WERI-Rb-1 (cell line): ENCODE measurements at places on chromosomes 5 and 9.
A peak's percentile ranks its signal among the peaks of the same experiment; 100 is the strongest.

GRCh38 chr5:121725450-121725849 lies 126.2 kb upstream of the FTMT start:
- no peak for DNase-seq

- no peak for DNase-seq
These were observed 15.9 kb downstream of the MAN2A1 start for GRCh38 chr5:109705596-109705995.

GRCh38 chr9:107963246-107963645 lies 473.7 kb upstream of the KLF4 start:
- no peak for DNase-seq

- DNase-seq, result peak; percentile 65
These were observed 54.4 kb downstream of the CCDC192 start for GRCh38 chr5:127757576-127757975.

GRCh38 chr5:166856791-166857190 lies 1434.7 kb upstream of the WWC1 start:
- DNase-seq, result no peak

DNA sequence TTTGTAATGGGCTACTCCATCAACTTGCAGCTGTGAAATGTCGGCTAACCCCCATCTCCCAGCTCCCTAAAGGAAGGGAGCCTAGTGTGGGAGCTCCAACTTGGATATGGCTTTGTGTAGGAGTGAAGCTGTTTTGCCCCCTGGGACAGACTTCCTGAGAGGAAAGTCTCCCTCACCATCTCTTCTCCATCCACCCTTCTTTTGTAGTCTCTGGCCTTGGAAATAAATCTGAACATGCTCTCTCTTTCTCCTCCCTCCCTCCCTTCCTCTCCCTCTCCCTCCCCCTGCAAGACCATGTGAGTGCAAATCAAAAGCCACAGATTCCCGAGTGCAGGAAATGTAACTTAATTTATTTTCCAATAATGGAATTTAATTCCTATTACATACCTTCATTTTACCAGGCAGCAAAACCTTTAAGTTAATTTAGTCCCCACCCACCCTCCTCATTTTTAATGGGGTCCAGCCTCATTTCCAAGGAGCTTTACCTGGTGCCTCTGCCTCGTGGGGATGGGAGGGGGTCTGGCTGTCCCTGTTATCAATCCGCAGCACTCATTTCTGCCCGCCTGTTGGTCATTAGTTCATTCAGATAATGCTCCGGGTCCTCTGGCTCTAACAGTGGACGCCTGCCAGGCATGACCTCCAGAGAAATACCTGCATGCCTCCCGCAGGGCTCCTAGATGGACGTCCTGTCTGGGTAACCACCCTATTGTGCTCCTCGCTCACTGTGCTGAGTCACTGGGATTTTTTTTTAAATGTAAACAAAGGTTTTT lies 122.9 kb upstream of the TAF11L2 start:
- no peak for DNase-seq

- no peak for DNase-seq
These were observed 12.8 kb upstream of the MACIR start for GRCh38 chr5:103245761-103246160.

DNA sequence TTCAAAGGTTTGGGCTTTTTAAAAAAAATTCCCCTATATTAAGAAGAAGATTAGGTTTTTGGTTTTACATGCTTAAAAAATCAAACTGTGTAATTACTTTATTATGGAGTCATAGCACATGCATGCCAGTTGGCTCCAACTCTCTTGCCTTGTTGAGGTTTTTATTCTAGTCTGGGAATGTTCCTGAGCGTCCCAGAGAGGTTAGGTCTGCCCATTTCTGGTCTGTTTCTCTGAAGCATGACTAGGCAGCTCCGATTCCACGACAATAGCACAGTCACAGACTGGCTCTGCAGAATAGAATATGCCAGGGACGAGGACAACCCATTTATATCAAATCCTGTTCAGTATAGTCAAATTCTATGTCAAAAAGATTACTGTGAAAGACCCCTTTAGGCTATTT lies 217.0 kb downstream of the PCSK5 start:
- DNase-seq, result no peak

GRCh38 chr5:5592541-5592940 lies 170.1 kb downstream of the ICE1 start:
- DNase-seq, result no peak

DNA sequence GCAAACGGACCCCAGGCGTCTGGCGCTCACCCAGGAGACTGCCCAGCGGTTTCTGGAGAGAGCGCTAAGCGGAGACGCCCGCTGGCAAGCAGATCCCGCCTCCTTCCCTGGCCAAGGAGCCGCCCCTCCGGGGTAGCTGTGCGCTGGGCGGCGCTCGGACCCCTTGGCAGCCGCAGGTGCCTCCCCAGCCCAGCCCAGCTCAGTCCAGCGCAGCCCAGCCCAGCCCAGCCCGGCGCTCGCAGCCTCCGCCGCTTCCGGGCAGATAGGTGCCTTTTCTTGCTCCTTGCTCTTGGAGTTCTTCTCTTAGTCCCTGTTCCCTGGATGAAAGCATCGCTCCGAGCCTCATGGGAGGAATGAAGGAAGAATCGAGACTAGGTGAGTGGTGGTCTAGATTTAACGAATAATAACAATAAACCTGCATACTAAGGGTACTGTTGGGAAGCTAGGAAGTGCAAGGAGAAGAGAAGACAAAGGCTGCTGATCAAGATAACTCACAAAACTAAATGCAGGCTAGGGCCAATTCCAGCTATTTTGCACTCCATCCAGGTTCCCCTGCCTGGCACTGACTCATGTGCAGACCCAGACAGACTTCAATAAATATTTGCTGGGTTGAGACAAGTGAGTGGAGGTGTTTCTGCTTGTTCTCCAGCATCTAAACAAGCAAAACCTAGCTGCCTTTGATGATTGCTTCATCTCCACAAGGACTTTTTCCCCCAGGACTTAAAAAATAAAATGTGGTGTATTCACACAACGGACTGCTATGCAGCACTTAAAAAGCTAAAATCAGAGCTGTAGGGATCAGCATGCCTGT lies at the start of gene STK32A:
Gene STK32A, plus strand, starts transcription at position 202 of the 811 bp plus-strand sequence. CDS start 4,609 bp downstream, outside the sequence.
- DNase-seq, result peak; percentile 89

DNA sequence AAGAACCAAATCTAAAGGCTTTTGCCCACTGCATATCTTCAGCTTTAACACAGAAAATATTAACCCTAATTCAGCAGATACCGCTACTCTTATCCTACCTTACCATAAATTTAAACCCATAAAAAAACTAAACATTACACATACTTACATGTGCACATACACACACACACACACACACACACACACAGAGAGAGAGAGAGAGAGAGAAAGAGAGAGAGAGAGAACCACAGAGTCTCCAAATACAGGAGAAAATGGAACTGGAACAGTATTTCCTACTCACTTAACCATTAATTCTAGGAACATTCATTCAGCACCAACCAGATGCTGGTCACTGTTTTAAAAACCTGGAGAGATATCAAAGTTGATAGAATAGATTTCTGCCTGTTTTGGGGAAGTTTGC lies 53.7 kb downstream of the EFNA5 start:
- DNase-seq, result no peak

DNA sequence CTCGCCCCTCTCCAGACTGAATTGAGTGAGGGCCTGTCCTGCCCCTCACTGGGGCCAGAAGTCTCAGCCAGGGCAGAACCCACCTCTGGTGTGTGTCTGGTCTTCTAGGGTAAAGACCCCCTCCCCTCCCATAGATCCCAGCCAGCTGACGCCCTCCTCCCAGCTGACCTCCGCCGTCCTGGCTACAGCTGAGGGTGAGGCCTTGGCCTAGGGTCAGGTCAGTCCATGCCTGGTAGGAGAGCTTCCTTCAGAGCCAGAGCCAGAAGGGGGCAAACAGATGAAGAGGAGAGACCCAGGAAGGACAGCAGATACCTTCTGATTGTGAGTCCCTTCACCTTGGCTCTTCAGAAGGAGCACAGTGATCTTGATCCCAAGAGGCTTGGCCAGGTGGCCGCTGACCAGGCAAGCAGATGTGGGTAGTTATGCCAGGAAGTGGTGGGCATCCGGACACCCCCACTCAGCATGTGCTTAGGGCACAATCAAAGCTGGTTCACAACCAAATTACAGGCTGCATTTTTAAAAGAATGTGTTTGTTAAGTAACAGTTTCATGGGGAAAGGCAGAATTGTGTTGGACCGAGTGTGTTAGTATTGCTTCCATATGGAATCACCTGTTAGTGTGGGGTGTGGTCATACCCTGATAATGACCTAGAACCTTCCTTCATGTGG lies 29.9 kb downstream of the JADE2 start:
- DNase-seq, result no peak

DNA sequence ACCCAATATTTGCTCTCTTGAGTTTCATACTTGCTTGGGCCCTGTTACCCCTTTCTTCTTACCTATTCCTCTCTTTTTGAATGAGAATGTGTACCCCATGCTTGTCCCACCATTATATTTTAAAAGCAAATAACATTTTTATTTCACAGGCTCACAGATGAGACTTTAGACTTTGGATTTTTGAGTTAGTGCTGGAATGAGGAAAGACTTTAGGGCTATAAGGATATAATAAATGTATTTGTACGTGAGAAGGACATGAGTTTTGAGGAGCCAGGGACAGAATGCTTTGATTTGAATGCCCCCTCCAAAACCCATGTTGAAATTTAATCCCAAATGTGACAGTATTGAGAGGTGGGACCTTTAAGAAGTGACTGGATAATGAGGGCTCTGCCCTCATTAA lies 33.1 kb upstream of the TNPO1 start:
- no peak for DNase-seq

DNA sequence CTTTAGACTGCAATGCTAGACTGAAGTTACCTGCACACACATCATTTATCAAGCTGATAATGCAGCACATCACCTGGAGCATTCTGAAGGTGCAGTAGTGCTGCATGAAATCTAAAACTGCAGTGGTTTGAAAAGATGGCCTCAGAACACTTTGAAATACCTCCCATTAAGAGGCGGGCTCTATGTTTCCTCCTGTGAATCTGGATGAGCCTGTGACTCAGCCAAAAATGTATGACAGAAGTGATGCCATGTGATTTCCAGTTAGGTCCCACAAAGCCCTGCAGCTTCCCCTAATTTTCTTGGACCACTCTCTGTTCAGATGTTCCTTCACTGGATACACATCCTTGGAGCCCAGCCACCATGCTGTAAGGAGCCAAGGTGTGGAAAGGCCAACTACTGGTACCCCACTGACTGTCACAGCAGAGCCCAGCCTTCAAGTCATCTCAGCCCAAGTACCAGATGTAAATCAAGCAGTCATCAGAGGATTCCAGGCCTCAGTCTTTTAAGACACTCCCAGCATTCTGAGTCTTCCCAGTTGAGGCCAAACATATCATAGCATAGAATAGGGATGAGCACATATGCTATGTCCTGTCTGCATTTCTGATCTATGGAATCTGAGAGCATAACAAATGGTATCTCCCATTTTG lies 27.2 kb upstream of the DEPDC1B start:
- DNase-seq, result no peak

DNA sequence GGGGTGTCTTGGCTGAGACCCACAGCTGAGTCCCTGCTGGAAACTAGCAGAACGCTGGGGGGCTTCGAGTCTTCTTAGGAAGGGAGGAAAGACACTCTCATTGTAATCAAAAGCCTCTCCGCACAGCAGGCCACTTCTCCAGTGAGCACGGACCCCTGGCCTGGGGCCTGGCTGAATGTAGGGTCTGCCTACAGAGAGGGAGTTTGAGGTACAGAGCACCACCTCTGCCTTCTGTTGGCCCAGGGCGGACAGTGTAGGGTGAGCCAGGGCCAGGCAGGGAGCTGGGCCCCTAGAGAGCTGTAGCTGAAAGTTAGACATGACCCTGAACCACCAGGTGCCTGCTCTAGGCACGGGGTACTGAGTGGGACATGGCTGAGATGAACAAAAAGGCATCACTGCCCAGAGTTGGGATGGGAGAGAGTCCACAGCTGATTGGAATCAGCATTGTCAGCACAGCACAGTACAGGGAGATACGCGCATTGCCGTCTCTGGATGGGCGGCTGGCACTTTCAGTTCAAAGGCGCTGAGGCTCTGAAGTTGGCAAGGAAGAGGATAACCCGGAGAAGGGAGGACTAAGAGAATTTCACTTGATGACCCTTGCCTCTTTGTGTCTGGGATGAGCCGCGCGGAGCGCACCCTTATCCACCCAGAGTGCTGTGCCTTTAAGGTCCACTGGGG lies 363 bp upstream of the SLC25A48 start:
- DNase-seq, result no peak

GRCh38 chr9:94649100-94649819 lies 9.9 kb upstream of the FBP1 start:
- DNase-seq, result no peak

DNA sequence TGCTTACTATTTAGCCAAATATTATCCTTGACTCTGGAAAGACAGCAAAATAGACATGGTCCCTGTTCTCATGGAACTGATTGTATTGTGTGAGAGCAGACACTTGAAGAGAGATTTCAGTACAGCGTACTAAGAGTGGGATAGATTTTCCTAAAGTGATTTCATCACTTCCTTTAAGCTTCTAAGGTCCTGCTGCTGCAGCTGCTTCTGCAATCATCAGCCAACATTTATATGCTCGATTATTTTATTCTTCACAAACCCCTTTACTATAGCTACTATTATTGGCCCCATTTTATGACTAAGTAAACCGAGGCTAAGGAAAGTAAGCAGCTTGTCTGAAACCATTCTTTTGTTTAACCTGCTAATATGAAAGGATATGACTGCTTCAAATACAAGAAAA lies 137.7 kb downstream of the SPATA31D1 start:
- DNase-seq, result no peak

DNA sequence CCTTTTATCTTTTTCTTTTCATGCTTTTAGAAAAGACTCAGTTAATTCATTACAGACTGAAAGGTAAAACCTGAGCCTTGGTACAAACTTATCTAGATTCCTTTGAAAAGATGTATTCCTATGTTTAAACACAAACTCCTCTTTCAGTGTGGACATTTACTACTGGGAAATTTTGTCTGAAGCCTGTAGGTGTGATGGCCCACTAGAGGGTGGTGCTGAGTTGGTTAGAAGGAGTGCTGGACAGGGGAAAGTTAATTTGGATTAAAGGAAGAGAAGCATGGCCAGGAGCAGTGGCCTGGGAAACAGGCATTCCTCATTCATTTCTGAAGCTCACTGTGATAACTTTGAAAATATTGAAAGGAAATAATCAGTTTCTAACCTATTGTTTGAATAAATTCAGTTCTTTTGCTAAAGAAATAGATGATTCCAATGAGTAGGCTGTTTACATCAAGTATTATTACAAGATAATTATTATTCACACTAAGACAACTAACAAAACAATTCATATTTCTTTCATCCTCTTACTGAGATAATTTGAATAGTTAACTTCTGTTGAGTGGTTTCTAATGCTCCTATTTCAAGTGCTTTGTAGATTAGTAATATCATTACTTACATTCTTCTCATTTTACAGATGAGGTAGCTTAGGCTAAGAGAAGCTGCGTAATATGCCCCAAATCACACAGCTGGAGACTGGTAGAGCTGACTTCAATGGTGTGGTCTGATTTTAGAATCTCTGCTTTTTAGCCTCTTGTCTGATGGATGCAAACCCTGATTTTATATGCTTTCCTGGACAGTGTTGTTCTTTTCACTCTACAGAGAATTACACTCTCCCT lies 150.9 kb downstream of the ADGRV1 start:
- DNase-seq, result peak; percentile 51

DNA sequence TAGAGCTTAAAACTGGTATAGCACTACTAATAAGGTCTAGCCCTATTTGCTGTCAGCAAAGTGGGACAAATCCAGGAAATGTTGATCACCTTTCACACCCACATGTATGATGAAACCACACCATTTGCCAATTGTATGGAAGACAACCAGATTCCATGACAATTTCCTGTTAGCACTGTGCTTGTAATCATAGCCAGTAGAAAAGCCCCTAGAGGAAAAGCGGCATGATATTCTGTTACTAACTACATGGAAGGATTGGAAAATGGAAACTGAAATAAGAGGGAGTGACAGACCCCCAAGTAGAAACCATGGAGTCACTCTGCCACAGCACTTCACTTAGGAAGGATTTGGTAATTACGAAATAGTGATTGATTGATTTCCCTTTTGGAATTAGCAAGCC lies 923 bp downstream of the SPATA6L start:
- DNase-seq, result no peak
